WERI-Rb-1 (cell line): ENCODE measurements at places on chromosomes 1 and 21.

DNA sequence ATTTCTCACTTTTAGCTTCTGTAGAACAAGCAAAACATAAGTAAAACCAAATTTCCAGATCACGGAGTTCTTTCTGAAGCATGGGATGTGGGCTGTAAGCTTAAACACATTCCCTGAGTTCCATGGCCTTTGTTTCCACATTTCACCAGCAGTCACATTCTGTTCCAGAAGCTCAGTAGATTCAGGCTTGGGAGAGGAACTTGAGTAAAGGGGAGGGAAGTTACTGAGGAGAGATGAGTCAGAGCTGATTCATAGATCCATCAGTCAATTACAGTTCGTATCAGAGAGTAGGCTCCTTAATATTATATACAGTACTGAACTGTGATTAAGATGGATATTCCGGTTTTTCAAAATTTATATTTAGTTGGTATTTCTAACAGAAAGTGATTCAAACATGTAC lies 614.3 kb downstream of the NCAM2 start:
- no peak for DNase-seq

DNA sequence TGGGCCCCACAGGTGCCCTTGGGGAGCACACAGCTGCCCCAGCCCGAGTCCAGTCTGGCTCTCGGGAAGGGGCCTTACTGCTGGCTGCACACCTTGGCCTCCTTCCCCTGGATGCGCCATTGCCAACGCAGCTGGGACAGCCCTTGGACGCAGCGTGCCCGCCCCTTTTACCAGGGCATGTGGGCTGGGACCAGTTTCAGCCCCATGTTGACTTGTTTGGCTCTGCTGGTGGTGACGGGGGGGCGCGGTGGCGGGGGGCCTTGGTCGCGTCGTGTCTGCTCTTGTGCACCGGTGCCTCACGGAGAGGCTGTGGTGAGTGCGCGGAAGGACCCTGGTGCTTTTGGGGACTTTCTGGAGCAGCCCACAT lies 19.6 kb downstream of the SKI start:
- DNase-seq: no peak

GRCh38 chr1:243845888-243846287 lies 4.2 kb downstream of the AKT3 start:
- DNase-seq: no peak

DNA sequence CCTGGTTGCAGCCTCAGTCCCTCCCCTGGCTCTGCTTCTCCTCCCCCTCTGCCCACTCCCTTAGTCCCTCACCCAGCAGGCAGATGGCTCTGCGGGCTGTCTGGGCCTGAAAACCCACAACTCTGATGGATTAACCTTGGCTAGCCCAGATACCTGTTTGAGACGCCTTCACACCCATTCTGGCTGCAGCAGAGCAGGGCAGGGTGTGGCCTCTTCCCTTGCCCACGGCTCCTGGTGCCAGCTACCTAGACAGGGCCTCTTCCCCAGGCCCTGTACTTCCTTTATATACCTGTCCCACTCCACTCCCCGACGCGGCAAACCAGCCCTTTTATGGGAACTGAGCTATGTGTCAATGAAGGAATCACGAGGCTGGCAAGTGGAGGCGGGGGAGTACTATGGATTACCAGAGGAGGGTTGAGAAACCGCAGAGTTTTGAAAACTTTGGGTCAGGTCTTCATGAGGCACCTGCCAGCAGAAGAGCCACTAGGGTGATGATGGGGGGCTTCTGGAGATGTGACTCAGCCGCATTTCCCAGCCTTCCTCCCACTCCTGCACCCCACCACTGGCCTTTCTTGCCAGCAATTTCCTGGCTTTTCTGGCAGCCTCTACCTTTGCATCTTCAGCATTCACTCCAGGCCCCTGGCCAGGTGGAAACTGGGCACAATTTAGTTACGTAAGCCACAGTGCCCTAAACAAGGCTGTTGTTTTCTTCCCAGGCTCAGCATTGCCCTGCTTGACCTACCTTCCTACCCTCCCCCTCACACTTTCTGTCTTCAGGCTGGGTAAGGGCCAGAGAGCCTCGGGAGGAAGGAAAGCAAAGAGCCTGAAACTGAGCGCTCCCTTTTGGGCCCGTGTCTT lies at the start of gene CHI3L1:
Gene CHI3L1 (minus strand): TSS at position 259 of the 858 bp plus-strand sequence. CDS start 81 bp downstream, at position 178.
- DNase-seq: peak; percentile 99

DNA sequence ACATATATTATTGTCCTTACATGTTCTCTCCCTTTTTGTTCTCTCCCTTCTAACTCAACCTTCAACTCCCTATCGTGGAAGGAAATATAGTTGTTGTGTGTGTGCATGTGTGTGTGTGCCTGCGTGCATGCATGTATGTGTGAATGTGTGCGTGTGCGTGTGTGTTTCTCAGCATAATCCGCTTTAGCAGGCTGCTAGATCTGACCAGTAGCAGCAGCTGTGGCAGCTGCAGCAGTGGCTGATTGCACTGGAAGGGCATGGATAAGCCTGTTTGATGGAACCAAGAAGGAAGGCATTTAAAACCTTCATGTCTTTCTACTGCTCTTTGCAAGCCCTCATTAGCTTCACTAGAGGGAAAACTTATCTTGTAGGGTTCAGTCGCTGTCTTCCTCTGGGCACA lies 65.6 kb upstream of the IRF2BP2 start:
- DNase-seq: peak; percentile 94

GRCh38 chr1:66924756-66925557 lies at the start of the genes DNAI4 and MIER1:
DNAI4 (minus strand) TSS chr1:66924856; CDS start chr1:66924831, 25 bp downstream.
MIER1 (plus strand) TSS chr1:66924990; CDS start chr1:66925029, 39 bp downstream.
- DNase-seq: peak; percentile 98

GRCh38 chr1:41416552-41417334 lies 55.5 kb downstream of the FOXO6 start:
- DNase-seq: peak; percentile 79

- DNase-seq: no peak
Observed at GRCh38 chr1:32872192-32872460, 1.4 kb upstream of the FNDC5 start.

DNA sequence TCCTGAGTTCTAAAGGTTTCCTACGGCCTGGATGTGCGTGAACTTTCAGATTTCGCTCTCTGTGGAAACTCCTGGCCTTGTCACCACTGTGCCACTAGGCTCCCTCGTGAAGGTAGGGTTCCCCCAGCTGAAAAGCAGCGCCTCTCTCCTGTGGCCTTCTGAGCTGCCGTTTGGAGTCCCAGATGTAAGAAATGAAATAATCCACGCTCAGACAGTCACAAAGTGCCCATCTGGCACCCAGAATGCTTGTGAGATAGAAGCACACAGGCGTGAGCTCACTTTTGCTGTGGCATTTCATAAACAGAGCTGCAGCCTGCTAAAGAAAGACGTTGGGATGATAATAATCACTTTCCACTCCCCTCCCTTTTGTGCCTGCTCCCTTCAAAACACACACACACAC lies 65.8 kb downstream of the LMO4 start:
- DNase-seq: peak; percentile 27

GRCh38 chr1:202004711-202005110 lies 5.7 kb upstream of the ELF3 start:
- no peak for DNase-seq

DNA sequence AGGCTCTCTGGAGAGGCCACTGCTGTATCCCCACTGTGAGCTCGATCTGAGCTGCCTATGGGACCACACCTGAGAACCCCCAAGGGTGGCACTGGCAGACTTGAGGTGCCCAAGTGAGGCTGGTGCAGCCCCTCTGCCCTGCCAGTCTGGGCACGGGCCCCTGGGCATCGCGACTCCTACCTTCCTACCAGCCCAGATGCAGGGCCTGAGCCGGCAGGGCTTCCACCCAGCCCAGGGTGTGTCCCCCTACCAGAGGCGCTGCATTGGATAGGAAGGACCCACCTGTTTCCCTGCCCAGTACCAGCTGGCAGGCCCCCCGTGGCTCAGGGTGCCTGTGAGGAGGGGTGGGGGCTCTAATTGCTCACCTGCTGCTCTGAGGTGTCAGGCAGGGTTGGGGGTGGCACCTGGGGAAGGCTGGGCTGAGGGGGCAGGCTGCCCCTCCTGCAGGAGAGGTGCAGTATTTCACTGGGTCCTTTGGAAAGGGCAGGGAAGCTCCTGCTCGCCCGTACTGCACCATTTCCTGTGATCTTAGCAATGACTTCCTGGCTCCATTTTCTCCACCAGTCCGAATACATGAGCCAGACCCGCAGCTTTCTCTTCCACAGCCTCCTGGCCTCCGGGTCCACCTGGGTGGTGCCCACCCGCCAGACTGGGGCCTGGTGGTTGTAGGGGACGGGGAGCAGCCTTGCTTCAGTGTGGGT lies 11.8 kb downstream of the TP73 start:
- peak; percentile 4 for DNase-seq

GRCh38 chr1:52627028-52627427 lies 5.9 kb upstream of the SHISAL2A start:
- no peak for DNase-seq

DNA sequence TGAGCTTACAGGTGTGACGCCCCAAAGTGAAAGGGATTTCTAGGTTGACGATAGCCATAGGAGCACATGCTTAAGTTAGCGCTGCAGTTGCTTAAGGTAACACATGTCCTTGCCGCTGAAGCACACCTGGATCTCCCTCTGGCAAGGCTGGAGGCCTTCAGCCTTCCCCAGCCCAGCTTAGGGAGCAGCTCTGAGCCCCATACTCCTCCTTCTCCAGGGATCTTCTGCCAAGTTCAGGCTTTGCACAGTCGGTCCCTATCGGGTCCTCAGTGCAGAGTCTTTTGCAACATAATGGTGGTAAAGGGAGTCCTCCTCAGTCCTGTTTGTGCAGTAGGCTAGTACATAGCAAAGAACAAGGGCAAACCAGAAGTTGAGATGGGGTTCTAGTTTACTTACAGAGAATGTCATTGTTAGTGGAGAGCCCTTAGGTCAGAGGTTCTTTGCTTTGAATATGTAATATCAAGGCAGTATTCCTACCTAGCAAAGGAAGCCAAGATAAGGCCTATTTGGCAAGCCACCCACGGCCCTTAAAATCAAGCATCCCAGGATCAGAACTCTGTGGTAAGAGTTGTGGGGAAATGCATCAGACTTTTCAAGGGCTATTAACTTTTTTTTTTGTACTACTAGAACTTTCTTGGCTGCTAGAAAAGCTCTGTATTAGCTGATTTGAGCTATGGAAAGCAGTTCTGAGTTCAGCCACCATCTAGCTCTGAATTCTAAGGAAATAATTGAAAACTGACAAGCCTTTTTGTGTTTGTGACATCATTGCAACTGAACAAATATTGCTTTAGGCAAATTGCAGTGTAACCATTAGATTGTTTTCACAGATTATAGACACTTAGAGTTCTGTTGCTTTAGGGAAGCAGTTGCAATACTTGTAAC lies 1.4 kb downstream of the EVA1C start:
- DNase-seq: no peak

DNA sequence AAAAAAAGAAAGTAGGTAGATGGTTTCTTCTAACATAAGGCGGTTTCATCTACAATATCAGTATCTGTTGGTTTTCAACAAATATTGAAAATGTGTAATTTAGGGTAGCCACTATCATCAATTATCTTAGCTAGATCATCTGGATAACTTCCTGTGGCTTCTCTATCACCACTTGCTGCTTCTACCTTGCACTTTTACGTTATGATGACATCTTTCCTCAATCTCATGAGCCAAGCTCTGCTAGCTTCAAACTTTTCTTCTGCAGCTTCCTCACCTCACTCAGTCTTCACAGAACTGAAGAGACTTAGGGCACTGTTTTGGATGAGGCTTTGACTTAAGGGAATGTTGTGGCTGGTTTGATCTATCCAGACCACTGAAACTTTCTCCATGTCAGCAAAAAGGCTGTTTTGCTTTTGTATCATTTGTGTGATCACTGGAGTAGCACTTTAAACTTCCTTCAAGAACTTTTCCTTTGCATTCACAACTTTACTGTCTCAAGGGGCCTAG lies 144.9 kb upstream of the HP1BP3 start:
- no peak for DNase-seq

GRCh38 chr1:167641786-167642500 lies 11.9 kb downstream of the RCSD1 start:
- DNase-seq: no peak

- DNase-seq: peak; percentile 79
Observed at GRCh38 chr1:12604114-12604874, 13.7 kb downstream of the DHRS3 start.

GRCh38 chr1:63893976-63894375 lies 120.2 kb downstream of the ROR1 start:
- DNase-seq: no peak

DNA sequence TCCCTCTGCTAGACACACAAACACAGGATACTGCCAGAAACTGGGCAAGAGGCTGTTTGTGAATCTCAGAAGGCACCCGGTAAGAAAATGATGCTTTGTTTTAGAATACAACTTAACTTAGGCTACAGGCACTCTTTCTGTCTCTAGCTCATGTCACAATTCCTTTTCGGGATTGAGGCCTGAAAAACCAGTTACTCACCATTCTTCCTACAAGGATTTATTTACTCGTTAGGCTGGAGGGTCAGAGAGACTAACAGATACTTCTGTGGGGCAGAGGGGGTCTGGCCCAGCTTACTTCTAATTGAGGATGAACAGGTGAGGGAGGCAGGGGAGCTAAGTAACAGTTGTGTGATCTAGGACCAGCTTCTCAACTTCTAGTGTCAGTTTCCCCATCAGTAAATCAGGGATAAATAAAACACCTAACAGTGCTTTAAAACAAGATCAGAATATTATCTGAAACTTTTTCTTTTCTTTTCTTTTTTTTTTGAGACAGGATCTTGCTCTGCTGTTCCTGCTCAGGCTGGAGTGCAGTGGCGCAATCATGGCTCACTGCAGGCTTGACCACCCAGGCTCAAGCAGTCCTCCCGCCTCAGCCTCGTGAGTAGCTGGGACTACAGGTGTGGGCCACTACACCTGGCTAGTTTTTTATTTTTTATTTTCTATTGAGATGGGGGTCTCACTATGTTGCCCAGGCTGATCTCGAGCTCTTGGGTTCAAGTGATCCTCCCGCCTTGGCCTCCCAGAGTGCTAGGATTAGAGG lies 31.9 kb downstream of the NFYC start:
- DNase-seq: no peak

DNA sequence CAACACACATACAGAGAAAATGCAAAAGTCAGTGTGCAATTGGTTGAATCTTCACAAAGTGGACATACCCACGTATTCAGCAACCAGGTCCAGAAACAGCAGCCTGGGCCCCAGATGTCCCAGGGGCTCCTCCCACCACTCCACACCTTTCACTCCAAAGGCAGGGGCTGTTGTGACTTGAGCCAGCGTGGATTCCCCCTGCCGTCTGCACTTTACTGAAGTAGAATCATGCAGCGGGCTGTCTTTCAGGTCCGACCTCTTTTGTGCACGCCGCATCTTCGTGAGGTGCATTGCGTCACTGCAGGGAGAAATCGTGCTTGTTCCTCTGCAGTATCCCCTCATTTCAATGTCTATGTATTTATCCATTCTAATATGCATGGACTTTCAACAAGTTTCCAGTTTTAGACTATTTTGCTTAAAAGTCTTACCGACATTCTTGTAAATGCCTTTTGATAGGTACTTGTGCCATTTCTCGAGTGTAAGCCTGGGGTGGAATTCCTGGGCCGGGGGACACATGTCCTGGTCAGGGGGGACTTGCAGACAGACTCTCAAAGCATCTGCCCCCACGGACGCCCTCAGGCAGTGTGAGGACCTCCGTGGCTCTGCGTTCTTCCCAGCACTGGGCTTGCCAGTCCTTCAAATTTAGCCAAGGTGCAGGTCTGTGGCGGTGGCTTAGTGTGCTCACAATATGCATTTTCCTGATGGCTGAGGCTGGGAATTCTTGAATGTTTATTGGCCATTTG lies 29.3 kb upstream of the ACTRT2 start:
- DNase-seq: no peak
